Activated CD4-positive, CD25-positive, alpha-beta regulatory T cell treated with anti-CD3 and anti-CD28 coated beads, Interleukin-2, amount 50 U/mL, for 16 hours (primary cell): ENCODE measurements at places on chromosomes 3 and 15.

DNA sequence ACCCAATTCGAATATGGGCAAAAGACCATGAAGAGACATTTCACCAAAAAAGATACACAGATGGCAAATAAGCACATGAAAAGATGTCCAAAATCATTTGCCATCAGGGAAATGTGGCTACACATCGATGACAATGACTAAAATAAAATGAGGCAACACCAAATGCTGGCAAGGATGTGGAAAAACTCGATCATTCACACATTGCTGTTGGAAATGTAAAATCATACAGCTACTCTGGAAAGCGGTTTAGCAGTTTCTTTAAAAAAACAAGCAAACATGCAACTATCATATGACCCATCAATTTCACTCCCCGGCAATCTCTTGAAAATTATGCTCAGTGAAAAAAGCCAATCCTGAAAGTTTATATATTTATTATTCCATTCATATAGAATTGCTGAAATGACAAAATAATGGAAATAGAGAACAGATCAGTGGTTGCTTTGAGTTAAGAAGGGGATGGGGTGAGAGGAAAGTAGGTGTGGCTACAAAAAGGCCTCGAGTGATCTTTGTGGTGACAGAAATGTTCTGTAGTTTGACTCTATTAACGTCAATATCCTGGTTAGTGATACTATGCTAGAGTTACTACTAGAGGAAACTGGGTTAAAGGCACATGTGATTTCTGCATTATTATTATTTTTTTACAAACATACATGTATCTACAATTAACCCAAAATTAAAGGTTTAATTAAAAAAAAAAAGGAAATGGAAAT is 45.0 kb downstream of the DLG1 start:
- DNase-seq: no peak

DNA sequence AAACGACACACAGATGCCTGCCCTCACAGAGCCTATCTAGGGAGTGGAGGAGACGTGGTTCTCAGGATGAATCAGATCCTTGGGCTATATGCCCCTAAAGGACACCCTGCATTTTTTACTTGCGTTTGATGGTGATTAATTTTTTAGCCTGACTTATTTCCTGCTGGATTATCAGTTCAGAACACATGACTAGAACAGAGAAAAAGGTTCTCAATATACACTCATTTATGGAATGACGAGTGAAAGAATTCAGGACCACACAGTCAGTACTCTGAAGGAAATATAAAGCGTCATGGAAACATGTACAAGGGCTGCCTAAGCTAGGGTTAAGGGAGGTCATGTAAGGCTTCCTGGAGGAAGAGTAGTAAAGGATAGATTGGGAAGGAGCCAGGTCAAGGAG is 121.8 kb downstream of the SSR3 start:
- no peak for DNase-seq

GRCh38 chr15:88661041-88661700 is 22.4 kb downstream of the ISG20 start:
- DNase-seq: no peak

DNA sequence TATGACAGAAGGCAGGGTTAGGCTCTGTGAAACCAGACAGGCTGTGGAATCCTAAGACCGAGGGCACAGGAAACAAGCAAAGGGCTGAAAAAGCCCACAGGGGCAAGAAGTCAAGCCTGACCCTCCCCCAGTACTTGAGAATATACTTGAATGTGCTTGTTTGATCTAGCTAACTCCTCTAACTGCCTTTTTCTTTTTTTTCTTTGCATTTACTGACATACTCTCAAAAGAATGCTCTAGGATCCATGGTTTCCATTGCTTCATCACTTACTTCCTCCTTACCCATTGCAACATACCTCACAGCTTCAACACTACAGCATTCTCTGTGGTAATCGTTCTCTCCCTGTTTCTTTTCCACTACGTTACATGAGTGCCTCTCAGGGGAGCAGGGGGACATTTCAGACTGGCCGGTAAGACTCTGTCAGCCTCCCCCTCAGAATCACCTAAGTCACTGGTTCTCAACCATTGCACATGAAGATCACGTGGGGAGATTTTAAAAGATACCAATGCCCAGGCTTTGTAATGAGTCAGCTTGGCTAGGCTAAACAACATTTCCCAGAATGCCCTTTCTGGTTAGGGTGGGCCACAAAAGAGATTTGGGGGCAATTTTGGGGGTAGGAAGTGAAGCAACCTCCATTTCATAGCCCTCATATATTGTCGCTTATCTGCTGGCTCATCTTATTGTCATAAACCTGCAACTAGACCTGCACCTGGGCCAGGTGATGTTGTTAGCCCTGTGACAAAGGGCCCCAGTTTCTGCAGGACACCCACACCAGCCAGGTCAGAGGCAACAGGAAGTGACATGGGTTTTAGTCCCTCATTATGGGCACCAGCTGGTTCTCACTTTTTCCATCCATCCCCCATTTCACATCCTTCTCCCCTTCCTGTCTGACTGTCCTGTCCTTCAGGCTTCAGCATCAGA is 24.6 kb upstream of the RSL24D1 start:
- DNase-seq: no peak

- no peak for DNase-seq
Observed at GRCh38 chr15:35851491-35851890, 305.5 kb upstream of the DPH6 start.

DNA sequence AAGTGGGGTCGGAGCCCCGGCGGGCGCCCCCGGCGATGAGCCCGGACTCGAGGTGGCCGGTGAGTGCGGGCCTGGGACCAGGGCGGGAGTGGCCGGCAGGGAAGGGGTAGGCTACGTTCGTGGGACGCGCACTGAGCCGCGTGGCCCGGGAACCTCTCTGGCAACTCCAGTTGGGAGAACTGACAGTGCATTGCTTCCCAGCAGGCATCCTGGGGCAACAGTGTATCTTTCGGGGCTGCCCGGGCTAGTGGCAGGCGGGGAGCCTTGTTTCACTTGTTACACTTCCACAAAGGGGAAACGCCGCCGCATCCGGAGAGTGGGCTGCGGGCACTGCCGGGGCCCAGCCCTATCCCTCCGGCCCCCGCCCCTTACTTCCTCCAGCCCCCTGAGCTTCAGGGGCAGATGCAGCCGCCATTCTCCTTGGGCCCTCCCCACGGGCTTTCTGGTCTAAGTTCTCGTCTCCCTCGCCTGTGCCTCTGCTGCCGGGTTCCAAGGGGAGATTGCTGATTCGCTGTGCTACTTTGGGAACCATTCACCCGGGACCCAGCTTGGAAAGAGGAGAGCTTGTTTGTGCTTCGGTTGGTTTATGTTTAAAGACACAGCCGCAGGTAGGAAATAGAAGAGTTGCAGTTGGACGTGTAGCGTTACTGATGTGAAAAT is 675 bp downstream of the BRPF1 start:
- DNase-seq: no peak

GRCh38 chr3:195908694-195909581 is 587 bp upstream of the TNK2 start:
- DNase-seq: no peak

GRCh38 chr3:195386739-195387138 is 56.1 kb downstream of the ACAP2 start:
- no peak for DNase-seq

GRCh38 chr3:146125951-146126350 is 35.0 kb downstream of the PLOD2 start:
- DNase-seq: no peak

DNA sequence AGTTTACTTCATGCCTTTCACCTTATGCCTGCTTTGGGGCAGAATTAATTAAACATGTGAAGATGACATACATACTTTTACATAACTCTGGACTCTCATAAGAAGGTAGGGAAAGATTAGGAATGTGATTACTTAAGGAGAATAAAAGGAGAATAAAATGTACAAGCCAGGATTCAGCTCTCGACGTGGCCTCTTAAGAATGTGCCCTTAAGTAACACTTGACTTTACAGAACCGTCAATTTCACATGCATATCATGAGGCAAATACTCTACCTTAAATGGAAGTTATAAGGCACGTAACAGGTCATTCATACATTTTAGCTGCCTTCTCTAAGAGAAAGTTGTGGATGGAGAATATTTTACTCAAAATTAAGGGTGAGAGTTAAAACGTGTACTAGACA is 263.7 kb upstream of the LMCD1 start:
- no peak for DNase-seq

DNA sequence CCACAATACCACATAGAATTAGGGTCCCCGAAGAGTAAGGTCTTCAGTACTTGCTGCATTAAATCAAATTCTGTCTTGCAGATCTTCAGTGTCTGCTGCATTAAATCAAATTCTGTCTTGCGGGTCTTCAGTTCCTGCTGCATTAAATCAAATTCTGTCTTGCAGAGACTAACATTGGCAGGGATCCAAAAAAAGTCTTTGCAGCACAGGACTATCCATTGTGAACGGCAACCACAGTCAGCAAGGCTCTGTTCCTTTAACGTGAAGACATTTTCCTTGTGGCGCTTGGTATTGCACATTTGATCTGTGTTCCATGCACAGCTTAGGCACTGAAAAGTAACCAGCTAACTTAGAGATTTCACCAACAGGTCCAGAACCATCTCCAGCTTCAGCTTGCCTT is 46.8 kb upstream of the POMGNT2 start:
- DNase-seq: no peak

DNA sequence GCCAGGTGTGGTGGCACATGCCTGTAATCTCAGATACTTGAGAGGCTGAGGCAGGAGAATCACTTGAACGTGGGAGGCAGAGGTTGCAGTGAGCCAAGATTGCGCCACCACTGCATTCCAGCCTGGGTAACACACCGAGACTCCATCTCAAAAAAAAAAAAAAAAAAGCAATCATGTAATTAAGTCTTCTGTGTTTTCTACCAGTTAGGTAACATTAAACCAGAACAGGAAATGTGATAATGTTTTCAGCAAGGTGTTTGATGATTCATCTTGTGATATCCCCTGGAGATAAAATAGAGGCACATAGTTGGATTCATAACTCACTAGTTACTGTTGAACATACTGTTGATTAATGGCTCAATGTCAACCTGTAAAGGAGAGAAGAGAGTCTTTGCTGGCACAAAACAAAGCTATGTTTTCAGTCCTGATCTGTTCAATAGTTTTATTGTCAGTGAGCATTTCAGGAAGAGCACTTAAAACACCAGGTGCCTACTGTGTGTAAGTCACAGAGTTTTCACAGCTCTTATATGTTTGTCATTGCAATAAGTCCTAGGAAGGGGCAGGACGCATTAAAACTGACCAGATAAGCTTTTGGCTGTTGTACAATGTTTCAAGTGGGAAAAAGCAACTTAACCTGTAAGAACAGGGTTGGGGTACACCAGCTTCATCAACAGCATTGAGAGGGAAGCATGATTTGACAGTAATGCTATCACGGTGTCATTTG is 19.5 kb downstream of the DNAJB11 start:
- DNase-seq: no peak

DNA sequence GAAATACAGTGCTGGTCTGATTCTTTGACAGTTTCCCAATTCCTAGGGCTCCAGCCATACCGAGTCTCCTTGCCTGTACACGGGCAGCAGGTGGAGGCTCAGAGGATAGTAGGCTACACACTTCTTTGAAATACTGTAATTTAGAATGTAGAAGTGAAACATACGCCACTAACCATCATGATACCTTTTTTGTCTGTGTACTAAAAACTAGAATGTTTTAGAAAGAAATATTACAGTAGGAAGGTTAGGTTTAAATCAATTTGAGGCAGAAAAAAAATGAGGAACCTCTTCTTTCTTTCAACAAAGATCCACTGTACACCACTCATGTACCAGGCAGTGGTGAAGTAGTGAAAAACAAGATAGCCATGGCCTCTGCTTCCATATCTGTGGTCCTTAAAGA is 354.7 kb downstream of the MCTP2 start:
- DNase-seq: no peak

- DNase-seq: no peak
Observed at GRCh38 chr3:10981961-10982360, 10.6 kb upstream of the SLC6A1 start.

GRCh38 chr15:98905963-98906711 is 101.5 kb downstream of the PGPEP1L start:
- DNase-seq: no peak

GRCh38 chr3:89527736-89528305 is 420.4 kb downstream of the EPHA3 start:
- no peak for DNase-seq

DNA sequence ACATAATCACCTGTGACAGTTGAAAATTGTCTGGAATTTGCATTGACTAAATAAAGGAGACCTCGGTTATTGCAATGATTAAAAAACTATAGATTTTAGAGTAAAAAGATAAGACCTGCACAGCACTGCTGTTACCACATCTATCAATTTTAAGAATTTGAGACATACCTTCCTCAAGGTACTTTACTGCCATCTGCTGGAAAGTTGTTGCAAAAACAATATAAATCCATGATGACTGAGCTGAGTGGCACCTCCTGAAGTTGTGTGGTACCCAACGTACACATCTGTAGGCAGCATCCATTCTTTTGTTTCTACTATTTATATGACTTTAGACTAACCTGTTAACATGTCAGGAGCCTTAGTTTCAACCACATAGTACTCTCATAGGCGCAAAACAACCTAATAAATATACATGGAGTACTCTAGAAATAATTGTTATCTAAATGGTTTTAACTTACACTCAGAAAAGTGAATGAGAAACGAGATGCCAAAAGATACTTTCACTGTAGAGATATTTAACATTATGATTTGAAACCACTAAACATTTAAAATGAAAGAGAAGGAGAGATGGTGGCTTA is 106.7 kb downstream of the GHSR start:
- DNase-seq: no peak

DNA sequence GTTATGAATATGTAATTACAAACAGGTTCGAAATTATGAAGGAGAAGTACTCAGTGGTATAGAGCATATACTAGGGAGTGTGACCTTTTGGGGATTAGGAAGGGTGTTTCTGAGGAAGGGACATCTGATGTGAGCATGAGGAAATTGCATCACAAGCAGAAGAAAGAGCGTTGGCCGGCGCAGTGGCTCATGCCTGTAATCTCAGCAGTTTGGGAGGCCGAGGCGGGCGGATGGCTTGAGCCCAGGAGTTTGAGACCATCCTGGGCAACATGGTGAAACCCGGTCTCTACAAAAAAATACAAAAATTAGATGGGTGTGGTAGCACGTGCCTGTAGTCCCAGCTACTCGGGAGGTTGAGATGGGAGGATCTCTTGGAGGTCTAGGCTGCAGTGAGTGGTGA is 6.9 kb downstream of the CMTM7 start:
- DNase-seq: no peak

DNA sequence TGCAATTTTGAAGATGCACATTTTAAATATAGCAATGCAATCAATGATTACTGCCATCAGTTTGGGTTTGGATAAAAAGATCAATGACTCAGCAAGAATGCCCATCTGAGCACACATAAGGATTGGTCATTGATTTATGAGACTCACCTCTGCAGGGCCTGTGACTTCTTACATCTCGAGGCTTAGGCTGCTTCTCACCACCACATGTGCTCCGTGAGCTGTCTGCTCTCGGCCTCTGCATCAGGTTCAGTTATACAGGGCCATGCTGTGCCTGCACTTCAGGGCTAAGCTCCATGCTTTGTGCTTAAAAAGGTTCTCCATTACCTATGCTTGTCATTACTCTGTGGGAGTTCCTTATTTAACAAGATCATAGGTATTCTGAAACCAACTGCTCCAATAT is 887.5 kb downstream of the DIPK2A start:
- no peak for DNase-seq
